ENCODE measurements at places on chromosomes 2 and 18.

DNA sequence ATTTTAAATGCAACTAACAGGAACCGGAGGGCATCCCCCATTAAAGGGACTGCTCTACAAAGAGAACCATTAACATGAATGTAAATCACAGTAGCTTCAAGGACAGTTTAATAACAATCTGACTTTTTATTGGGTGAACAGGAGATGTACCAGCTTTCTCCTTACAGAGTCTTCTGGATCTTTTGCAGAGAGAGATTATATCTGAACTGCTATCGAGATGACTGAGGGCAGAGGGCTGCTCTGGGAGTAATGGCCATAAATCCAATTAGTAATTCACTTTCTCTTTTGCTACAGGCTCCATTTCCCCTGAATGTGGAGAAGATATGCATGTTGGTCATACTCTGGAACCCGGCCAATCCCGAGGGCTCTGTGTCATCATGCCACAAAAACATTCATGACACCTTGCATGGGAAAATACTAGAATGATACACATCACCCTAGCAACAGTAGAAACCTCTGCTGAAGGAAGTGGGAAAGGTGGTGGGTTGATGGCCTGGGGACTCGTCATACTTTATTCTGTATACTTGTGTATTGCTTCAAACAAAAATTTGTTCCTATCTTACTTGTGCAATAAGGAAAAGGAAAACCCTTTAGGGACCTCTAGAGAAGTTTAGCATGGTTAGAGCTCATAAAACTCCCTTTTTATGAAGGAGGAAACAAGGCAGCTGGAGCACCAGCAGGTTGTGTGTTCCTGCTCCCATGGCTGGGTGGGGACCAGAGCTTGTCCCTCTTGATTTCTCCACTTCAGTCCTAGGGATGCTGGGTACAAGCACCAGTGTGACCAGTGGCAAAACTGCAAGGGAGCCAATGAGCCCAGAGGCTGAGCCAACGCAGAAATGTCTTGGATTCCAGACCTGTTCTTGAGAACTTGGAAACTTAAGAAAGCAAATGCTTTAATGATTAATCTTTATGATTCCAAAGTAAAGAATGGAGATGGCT is 26.0 kb downstream of the CTAGE1 start:
- DNase-seq, result no peak

DNA sequence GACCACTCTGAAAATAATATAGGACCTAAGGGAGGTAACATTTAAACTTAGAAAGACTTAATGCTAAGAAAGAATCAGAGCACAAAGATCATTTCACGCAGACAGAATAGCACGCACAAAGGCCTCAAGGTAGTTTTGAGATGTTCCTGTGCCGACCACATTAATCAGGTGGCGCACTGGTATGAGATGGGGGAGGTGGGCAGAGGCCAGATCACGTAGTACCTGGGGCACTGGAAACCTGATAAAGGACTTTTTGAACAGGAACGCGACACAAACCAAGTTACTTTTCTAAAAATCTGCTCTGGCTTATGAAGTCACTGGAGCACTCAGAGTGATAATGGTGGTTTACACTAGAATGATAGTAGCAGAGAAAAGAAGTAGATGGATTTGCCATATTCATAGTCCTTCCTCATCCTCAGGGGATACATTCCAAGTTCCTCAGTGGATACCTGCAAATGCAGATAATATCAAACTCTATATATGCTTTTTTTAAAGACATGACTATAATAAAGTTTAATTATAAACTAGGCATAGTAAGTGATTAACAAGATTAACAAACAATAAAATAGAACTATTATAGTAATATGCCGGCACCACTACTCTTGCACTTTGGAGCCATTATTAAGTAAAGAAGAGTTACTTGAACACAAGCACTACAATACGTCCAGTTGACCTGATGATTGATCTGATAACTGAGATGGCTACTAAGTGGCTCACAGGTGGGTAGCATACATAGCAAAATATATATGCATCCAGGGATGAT is 42.6 kb upstream of the CDCA7 start:
- DNase-seq, result no peak

DNA sequence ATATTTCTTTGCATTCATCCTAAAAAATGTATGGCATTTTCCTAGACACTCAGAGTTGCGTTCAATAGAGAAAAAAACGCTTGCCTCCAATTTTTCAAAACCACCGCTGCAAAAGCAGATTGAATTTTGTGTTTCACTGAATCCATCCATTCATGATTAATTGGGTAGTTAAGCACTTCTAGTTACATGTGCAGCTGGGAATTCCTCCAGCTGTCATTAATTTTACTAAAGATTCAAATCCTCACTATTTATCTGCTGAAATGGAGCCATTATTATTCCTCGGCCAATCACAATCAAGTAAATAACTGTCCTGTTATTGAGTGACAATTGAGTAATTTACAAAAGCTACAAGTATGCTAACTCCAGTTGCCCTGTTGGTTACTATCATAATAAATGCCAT is 75.8 kb upstream of the ARL5A start:
- DNase-seq, result no peak

DNA sequence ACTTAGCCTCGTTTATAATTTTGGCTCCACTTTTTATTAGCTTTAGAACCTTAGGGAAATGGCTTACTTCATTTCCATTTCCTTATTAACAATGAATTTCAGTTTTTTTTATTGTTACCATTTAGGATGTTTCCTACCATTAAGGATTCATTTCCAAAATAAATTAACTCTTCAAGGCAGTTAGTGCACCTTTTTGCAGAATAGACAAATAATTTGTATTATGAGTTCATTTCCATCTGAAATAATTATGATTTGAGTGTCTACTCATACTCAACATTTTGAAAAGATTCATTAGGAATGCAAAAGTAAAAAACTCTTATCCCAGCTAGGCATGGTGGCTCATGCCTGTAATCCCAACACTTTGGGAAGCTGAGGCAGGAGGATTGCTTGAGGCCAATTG is 186.8 kb upstream of the STON1 start:
- no peak for DNase-seq

DNA sequence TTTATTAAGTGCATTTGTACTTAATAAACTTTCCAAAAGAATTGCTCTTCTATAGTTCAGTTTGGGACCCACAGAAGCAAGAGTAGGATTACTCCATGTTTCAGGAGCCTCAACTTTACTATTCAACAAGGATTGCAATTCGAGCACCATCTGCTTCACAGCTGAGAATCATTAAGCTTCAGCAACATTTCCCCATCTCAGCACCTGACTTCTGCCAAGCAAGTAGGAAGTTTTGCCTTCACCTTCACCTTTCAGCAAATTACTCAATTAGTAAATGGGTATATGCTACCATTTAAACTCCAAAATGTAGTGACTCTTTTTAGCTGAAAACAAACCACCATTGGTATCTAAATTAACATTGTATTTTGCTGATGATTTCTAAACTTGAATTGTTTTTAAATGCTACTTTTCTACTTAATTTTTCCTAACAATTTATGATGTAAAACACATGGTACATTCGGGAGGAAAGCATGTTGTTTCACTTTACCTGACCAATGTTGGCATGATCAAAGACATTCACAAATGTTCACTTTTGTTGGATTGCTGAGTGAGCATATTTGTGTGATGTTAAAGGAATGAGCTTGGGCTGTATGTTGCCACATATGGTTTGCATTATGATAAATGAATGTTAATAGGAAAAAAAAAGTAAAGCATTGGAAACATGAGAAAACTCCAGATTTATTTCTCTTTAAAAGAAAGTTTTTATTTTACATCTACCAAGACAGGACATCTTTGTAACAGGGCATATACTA is 159.2 kb downstream of the GULP1 start:
- no peak for DNase-seq

DNA sequence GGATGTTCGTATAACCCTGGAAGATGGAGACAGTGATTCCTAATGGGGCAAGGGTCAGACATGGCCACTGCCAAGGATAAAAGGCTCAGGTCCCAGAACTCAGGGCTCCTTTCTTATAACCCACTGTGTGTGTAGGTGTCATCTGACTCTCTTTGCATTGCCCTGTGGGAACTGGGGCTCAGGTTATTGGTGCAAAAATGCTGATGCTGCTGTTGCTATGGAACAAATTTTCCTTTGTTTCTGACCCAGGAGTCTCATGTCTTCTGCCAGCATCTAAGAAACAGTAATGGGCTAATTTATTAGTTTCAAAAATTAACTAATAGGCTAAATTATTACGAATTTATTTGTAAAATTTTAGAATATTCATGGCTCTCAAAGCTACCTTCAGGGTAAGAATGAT is 24.3 kb upstream of the LDLRAD4 start:
- no peak for DNase-seq

DNA sequence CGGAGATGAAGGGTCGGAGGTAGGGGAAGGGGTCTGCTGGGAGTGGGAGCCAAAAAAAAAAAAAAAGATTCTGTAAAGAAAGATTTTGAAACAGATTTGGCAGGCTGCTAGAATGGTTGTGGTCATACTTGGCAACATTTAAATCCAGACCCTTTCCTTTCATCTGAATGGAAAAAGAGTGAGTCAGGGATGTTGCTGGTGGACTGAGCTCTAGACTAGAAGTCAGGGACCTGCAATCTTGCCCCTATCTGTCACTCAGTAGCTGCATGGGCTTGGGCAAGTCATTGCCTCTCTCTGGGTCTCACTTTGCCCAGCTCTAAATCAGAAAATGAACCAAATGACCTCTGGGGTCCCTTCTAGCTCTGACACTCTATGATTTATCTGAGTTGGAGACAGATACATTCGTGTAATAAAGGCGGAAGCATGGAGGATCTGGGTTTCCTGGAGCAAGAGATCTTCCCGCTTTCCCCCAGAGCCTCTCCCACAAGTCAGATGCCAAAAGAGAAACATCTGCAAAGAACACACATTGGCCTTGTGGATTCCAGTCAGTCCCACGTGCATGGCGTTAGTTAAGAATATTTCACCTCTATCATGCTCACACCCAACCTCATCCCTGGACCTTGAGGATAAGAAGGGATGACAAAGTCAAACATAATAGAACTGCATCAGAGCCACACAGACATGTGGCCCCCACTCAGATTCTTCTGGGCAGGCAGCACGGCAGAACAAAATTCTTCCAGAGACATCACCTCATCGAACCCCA is 58.5 kb downstream of the ADD2 start:
- no peak for DNase-seq

GRCh38 chr2:105790461-105791149 is 45.9 kb downstream of the NCK2 start:
- no peak for DNase-seq

DNA sequence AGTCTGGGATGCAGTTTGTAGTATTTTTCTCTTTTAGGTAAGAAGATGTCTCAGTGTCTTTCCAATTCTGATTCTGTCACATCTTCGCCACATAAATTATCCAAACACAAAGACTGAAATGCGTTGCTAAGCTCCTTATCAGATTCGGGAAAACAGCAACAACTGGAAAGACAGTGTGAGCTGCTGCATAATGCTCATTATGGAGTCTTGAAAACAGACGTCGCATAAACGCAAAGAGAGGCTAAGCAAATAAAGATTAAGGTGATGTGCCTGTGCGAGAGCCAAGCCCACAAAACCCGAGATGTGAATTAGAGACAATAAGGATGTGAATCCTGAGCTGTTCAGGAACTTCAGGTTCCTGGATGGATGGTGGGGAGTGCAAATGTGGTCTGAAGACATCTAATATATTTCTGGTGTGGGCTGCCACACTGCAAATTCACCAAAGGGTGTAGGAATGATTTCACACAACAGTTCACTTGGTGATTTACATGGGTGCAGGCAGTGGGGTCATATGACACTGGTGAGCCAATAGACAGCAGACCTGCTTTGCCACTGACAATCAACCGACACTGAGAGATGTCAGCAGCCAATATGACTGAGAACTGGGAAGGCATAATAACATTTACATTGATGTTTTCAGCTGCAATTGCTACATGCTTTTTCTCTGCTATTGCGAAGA is 195.8 kb downstream of the MTX2 start:
- DNase-seq, result no peak

GRCh38 chr2:206031162-206031784 is 54.7 kb downstream of the INO80D start:
- no peak for DNase-seq

DNA sequence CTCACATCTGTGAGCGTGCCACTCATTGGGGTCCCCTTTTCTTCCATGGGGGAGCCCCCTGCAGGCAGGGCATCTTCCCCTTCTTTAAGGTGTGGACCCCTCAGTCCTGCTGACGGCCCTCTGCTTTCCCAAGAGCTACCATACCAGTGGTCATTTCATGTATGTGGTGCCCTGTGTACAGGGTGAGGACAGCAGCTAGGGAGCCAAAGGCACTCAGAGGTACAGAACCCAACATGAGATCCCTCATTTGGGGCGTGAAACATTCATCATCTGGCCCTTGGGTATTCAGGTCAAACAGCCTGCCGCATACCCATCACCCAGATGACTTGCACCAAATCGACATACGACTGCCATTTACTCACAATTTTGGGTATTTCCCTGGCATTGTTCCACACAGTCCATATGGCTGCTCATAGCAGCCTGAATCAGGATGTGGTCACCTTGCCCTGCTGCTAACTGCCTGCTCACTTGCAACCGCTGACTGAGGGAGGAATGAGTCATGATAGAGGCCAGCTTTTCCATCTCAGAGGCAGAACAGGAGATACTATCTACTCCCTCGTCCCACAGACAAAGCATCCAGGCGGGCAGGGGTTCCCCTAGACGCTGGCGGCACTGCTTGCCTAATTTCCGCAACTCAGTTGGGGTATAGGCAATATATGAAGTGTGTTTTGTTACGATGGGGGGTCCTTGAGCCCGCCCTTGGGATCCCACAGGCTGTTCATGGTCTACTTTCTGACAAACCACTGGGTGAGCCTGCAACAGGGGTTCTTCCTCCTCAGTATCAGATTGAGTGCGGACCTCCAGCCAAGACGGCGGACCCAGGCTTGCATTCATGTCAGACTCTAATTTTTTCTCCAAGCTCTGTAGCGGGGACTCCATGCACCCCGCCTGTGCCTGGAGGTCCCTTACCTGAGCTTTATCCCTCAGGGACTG is 228.6 kb downstream of the SATB2 start:
- DNase-seq, result no peak

DNA sequence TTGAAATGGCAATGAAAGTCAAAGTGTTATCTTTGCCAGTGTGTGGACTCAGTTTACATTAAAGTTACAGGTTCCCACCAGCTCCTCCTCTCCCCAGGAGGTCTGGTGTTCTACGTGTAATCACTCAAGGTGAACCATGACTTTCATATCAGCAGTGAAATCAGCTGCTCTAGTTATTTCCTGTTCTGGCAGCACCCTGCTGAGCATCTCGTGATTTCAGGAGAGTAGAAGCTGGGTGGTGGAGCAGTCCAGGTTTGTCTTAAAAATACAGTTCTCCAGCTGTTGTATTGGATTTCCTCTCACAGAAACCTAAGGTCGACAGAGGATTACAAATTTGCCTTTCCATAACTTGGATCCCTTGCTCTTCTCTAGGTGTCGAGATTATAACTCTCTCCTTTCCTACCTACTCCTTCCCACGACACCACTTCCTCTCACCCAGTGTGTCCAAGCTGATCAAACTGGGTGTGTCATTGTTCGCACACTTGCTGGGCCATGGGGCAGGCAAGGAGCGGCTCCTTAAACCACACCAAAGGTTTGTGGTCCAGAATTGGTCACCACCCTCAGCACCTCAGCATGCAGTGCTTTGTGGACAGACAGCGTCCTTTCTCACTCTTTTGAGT is 13.0 kb upstream of the ARHGAP25 start:
- DNase-seq, result no peak
